ENCODE measurements at places on chromosomes 4 and X. TPM values are rescaled to one million over a fixed set of nuclear protein-coding genes. Genes with fewer than 3 reads are reported as not detected.

- H3K4me3 ChIP-seq, result peak overlapping the region; percentile 14
- no peaks in the 10 kb centered on the region for H3K36me3 ChIP-seq
- DNase-seq, result peak; percentile 64
- H3K27me3 ChIP-seq, result peaks cover 5% of the 10 kb centered on the region
Measured at GRCh38 chr4:36385951-36386571, 104.6 kb downstream of the DTHD1 start.

DNA sequence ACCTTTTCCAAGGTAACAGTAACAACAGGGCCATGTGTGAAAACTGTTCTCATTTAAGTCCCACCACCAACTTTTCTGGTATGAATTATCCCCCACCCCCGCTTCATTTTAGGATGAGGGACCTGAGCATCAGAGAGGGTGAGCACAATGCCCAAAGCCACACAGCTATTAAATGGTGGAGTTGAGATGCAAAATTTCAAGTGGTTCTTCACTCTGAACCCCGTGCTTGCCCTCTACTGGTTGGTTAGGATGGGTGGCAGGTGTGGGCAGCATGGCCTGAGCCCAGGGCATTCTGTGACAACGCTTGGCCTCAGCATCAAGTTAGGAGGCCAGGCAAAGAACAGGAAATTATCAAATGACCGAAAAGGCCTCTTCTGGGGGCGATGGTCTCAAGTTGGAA is 33.5 kb downstream of the MED28 start:
- no peak overlapping the region for H3K27ac ChIP-seq
- no peak for DNase-seq
- H3K4me3 ChIP-seq, result no peak overlapping the region
- H3K36me3 ChIP-seq, result no peaks in the 10 kb centered on the region

GRCh38 chr4:81142744-81143143 is 72.3 kb downstream of the PRKG2 start:
- H3K4me3 ChIP-seq, result no peak overlapping the region
- no peaks in the 10 kb centered on the region for H3K4me1 ChIP-seq
- no peak for DNase-seq
- no peak overlapping the region for H3K27ac ChIP-seq
- H3K27me3 ChIP-seq, result no peaks in the 10 kb centered on the region

- peaks cover 52% of the 10 kb centered on the region for H3K27me3 ChIP-seq
- peaks cover 13% of the 10 kb centered on the region for H3K4me1 ChIP-seq
- no peak overlapping the region for H3K27ac ChIP-seq
- no peaks in the 10 kb centered on the region for H3K36me3 ChIP-seq
- H3K4me3 ChIP-seq, result peak overlapping the region; percentile 53
- DNase-seq, result no peak
Measured at GRCh38 chr4:163331629-163332376, 593 bp downstream of the NPY1R start.

DNA sequence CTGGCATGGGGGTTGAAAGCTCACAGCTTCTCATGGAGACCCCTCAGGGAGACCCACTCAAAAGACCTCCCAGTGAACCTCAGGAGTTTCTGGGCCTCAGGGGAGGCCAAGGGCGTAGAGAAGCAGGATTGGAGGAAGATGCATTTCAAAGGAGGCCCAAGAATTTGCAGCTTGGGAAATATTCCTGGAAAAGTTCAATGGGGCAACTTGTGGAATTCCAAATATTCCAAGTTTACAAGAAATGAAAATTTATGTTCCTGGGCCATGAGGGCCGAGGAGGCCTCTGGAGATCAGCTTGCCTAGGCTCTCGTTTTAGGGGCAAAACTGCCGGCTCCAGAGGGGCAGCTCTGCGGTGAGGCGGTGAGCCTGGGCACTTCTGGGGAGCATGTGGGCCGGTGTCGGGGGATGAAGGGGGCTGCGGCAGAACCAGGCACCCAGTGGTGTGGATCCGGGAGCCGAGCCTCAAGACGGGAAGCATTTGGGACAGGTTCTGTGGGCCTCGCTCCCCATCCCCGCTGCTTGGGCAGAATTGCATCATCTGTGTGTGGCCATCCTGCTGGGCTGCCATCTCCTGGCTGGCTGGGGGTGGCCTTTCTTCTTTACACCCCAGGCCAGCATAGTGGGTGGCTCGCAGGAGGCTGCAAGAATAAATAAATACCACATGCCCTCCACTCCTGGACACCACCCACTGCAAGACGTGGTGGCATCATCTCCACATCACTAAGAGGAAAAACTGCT is 54.6 kb upstream of the GPR78 start:
- H3K27ac ChIP-seq, result no peak overlapping the region
- no peaks in the 10 kb centered on the region for H3K36me3 ChIP-seq
- no peaks in the 10 kb centered on the region for H3K4me1 ChIP-seq
- H3K4me3 ChIP-seq, result no peak overlapping the region
- no peaks in the 10 kb centered on the region for H3K27me3 ChIP-seq

- H3K4me3 ChIP-seq, result no peak overlapping the region
- H3K4me1 ChIP-seq, result no peaks in the 10 kb centered on the region
- DNase-seq, result no peak
- H3K27me3 ChIP-seq, result peaks cover 28% of the 10 kb centered on the region
Measured at GRCh38 chr4:53490161-53490956, 100.9 kb downstream of the LNX1 start.

DNA sequence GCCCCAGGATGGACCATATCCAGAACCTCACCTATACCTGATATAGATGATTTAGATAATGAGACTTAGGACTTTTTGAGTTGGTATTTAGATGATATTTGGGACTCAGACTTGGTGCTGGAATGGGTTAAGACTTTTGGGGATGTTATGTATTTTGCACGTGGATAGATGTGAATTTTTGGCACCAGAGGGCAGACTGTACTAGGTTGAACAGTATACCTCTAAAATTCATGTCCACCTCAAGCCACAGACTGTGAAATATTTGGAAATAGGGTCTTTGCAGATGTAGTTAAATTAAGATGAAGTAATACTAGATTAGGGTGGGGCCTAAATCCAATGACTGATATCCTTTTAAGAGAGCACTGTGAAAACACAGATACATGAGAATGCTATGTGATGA is 15.6 kb downstream of the RBM41 start:
- peaks cover 7% of the 10 kb centered on the region for H3K4me1 ChIP-seq
- DNase-seq, result no peak
- H3K4me3 ChIP-seq, result no peak overlapping the region
- no peaks in the 10 kb centered on the region for H3K27me3 ChIP-seq
- H3K27ac ChIP-seq, result no peak overlapping the region

DNA sequence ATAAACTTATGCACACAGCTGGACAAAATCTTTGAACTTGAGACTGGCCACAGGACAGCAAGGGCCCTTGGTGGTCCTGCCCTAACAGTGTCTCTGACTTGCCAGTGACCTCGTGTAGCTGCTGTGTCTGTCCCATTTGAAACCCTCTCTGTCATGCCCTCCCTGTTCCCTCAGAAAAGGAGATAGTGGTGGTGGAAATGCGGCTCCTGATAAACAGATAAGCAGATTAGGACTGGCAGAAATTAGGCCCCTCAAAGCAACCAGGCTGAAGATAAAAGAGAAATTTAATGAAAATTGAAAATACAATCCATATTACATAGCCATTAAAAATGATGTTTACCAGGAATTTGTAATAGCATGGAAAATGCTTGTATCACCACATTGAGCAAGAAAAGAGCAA is 136.6 kb upstream of the ATP6AP2 start:
- H3K27ac ChIP-seq, result no peak overlapping the region
- DNase-seq, result no peak
- no peaks in the 10 kb centered on the region for H3K36me3 ChIP-seq
- peaks cover 4% of the 10 kb centered on the region for H3K27me3 ChIP-seq
- no peak overlapping the region for H3K4me3 ChIP-seq
- H3K4me1 ChIP-seq, result peaks cover 8% of the 10 kb centered on the region

DNA sequence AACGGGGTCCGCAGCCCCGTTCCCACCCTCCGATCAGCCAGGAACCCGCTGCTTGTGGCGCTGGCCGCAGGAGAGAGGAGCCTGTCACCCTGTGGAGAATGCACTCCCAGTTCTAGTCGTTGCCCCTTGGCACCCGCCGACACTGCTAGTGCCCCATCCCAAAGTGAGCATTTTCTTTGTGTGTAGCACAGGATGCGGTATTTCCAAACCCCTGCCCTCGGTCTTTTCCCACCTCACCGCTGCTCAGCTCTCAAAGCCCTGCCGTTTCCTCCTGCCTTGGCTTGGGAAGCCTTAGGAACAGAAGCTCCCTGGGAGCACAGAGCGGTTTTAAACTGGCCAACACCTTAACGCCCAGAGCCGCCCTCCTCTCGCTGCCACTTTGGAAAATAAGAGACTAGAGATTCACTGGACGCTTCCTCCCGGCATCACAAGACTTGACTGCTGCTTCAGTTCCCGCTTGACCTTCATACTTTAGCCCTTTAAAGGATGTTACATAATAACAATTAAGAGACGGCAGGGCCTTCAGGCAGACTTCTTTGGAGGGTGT is 772 bp downstream of the CYP4V2 start:
- H3K4me1 ChIP-seq, result peaks cover 34% of the 10 kb centered on the region
- DNase-seq, result peak; percentile 33
- peaks cover 19% of the 10 kb centered on the region for H3K36me3 ChIP-seq
- H3K27ac ChIP-seq, result peak overlapping the region; percentile 96
- no peaks in the 10 kb centered on the region for H3K27me3 ChIP-seq
- H3K4me3 ChIP-seq, result peak overlapping the region; percentile 88

GRCh38 chr4:163382178-163382869 is 38.6 kb downstream of the NPY5R start:
- H3K27me3 ChIP-seq, result peaks cover 2% of the 10 kb centered on the region
- H3K4me1 ChIP-seq, result no peaks in the 10 kb centered on the region
- H3K27ac ChIP-seq, result no peak overlapping the region
- H3K36me3 ChIP-seq, result no peaks in the 10 kb centered on the region

- H3K27ac ChIP-seq, result no peak overlapping the region
- no peak overlapping the region for H3K4me3 ChIP-seq
- no peaks in the 10 kb centered on the region for H3K4me1 ChIP-seq
- H3K27me3 ChIP-seq, result no peaks in the 10 kb centered on the region
- DNase-seq, result no peak
Measured at GRCh38 chr4:94582517-94582916, 130.8 kb downstream of the PDLIM5 start.

DNA sequence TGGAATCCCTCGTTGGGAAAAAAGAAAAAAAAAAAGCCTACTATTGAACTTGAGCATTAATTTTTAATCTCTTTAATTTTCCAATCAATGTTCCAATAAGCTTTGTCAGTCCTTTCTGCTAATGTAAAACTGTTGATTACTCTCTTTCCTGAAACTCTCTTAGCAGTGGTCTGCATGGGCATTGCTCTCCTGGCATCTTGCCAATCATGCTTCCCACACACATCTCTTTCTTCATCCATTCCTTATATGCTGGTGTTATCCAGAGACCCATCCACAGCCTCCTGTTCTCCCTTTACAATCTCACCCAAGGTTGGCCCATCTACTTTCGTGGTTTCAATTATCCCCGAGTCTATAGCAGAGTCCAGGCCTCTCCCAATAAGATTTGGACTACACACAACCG is 31.8 kb upstream of the KCNE5 start:
- H3K27ac ChIP-seq, result no peak overlapping the region
- DNase-seq, result no peak
- no peaks in the 10 kb centered on the region for H3K4me1 ChIP-seq
- peaks cover 43% of the 10 kb centered on the region for H3K36me3 ChIP-seq

GRCh38 chr4:171629182-171629581 is 184.0 kb upstream of the GALNTL6 start:
- no peak overlapping the region for H3K27ac ChIP-seq
- H3K4me1 ChIP-seq, result no peaks in the 10 kb centered on the region
- no peak overlapping the region for H3K4me3 ChIP-seq
- H3K27me3 ChIP-seq, result no peaks in the 10 kb centered on the region
- H3K36me3 ChIP-seq, result no peaks in the 10 kb centered on the region

DNA sequence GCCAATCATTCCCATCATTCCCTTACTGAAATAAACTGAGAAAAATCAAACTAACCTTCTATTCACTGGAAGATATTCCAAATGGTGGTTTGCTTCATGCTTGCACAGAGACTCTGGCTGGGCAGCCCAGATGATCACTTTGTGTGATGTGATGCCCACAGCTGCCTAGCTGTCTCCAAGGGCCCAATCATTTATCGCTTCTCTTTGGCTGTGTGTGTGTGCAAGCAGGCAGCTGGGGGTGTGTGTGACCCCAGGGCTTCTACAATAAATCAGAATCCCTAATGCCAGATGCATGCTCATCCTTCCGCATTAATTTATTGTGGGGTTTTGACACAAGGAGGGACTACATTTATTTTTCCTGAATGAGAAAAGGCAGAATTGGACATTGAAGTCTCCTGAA is 140.1 kb upstream of the NDP start:
- no peaks in the 10 kb centered on the region for H3K27me3 ChIP-seq
- no peak for DNase-seq
- no peaks in the 10 kb centered on the region for H3K36me3 ChIP-seq
- H3K27ac ChIP-seq, result no peak overlapping the region

DNA sequence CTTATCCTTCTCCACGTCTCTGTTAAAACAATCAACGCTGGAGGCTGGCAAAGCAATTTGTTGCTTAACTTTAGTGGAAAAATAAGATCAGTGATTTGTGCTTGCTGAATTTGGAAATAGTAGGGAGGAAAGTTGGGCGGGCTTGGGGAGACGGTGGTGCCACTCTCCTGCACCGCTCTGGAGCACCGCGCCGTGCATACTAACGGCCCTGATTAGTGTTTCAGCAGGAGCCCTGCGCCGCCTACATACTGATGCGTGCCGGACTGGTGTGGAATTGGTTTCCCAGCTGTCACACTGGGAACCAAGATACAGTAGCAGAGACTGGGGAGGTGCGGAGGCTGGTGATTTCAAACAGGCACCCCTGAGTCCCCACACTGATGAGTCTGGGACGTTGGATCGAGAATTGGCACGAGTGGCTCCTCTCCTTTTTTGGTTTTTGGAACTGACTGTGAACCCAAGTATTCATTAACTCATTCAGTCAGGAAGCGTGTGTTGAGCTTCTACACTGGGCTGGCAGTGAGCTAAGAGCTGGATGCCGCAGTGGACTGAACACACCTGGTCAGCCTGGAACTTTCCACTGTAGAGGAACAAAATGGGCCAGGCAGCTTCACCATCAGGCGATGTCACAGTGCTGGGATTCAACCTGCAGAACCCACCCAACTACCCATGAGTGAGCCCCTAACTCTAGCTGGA is 29.0 kb upstream of the PSAPL1 start:
- H3K27me3 ChIP-seq, result no peaks in the 10 kb centered on the region
- H3K4me1 ChIP-seq, result no peaks in the 10 kb centered on the region
- no peak for DNase-seq
- no peak overlapping the region for H3K27ac ChIP-seq
- no peaks in the 10 kb centered on the region for H3K36me3 ChIP-seq

TCEAL6 gene
- not detected for total RNA-seq

PDS5A gene
- 108 TPM for total RNA-seq

GAGE12F gene
- total RNA-seq, result not detected

NIPAL1 gene
- 0.57 TPM for total RNA-seq

RNF212 gene
- total RNA-seq, result 3.5 TPM

L1CAM gene
- 1.9 TPM for total RNA-seq

LUZP4 gene
- total RNA-seq, result not detected

SLC4A4 gene
- 1.3 TPM for total RNA-seq
